Smooth muscle cell of the umbilical artery (primary cell): ENCODE measurements at places on chromosomes 16 and 17. TPM values are rescaled to one million over a fixed set of nuclear protein-coding genes. Genes with fewer than 3 reads are reported as not detected.

The IL32 gene
- total RNA-seq, result 12.5 and 23.7 TPM in 2 replicates

The ARMC5 gene
- total RNA-seq, result 6.5 and 9.1 TPM in 2 replicates

The CORO6 gene
- 3.3 and 5.0 TPM in 2 replicates for total RNA-seq

The EVI2A gene
- 0.09 and 0.59 TPM in 2 replicates for total RNA-seq

The B9D1 gene
- total RNA-seq, result 18.0 and 34.1 TPM in 2 replicates

The SHCBP1 gene
- total RNA-seq, result 1.8 and 19.7 TPM in 2 replicates

The PRSS33 gene
- total RNA-seq, result not detected in 2 replicates

The VWA3A gene
- total RNA-seq, result 0.18 TPM in 1 of 2 replicates, not detected in the other

The TMEM114 gene
- not detected in 2 replicates for total RNA-seq
